ENCODE measurements at places on chromosomes 6 and 20. TPM values are rescaled to one million over a fixed set of nuclear protein-coding genes. Genes with fewer than 3 reads are reported as not detected.

DNA sequence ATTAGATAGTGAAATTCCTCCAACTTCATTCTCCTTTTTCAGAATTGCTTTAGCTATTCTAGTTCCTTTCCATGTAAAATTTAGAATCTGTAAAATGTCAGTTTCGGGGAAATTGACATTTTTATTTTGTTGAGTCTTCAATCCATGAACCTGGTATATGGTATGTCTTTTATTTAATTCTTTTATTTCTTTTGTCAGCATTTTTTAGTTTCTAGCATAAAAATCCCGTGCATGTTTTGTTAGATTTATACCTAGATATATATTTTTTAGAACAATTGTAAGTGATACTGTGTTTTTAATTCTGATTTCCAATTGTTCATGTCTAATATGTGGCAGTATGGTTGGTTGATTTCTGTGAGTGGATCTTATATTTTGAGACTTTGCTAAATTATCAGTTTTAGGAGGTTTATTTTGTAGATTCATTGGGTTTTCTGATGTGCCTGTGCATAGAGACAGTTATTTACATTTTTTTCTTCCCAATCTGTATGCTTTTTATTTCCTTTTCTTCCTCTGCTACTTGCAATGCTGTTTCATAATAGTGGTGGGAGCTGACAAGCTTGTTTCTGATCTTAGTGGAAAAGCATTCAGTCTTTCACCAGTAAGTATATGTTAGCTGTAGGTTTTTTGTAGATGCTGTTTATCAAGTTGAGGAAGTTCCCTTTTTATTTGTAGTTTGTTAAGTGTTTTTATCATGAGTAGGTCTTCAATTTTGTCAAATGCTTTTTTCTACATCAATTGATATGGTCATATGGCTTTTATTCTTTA, 13.7 kb downstream of the TAB2 start:
- DNase-seq, result no peak

DNA sequence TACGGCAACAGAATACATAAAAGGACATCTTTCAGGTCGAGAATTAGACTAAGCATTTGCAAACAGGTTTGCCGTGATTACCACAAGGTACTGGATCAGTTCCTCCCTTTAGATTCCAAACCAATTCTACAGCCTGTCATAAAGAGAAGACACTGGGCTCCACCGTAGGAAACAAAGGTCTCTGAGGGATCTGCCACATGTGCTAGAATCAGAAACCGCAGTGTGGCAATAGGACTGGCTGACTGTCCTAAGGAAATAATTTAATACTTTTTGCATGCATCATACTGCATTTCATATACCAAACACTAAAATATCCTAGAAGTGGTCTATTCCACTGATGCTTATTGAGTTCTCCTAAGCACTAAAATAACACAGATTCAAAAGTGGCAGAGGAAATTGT, 59.2 kb downstream of the POPDC3 start:
- DNase-seq, result no peak

DNA sequence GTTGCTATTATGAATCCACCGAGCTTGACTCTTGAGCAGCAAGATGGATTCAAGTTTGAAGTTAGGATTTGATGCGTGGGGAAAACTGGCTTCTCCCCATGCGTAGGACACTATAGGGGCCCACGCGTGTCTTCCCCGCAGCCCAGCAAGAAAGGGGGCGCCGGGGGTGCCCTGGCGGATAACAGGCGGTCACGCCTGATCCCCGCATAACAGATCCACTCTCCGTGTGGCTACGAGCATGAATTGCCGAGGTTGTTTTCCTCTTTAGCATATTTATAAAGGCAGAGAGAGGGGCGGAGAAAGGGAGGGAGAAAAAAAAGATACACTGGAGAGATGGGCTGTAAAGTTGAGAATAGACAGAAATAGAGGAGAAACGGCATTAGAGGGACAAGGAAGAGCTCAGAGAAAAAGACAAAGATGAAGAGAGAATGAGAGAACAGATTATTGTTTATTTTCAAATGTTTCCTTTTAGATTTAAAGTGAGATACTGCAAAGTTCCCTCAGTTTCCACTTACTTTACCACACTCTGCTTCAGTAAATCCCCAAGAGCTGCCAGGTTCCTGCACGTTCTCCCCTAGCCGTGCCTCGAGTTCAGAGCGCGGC, 32.0 kb downstream of the TFAP2A start:
- DNase-seq, result no peak

DNA sequence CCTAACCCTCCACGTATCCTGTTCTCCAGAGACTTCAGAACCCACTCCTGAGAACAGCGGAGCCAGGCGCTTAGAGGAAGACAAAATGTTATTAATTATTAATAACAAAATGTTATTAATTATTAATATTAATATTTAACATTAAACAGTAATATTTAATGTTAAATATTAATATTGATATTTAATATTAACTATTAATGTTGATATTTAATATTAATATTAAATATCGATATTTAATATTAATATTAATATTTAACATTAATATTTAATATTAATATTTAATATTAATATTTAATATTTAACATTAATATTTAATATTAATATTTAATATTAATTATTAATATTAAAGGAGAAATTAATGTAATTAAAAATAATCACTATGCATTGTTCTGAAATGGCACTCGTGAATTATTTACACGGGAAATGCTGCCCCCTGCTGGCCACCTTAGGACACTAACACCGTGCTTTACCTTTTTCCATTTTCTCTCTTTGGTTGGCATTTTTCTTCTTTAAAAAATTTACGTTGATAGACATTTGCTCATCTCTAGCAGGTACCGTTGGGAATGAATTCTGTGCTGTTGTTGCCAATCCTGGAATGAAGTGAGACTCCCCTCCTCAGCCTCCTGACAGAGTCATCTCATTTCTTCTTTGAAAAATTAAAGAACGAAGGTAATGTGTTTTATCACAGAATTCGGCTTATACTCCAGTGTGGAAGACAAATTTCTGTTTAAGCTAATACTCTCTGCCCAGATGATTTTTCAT, 7.5 kb upstream of the GGTLC1 start:
- peak; percentile 63 for DNase-seq

DNA sequence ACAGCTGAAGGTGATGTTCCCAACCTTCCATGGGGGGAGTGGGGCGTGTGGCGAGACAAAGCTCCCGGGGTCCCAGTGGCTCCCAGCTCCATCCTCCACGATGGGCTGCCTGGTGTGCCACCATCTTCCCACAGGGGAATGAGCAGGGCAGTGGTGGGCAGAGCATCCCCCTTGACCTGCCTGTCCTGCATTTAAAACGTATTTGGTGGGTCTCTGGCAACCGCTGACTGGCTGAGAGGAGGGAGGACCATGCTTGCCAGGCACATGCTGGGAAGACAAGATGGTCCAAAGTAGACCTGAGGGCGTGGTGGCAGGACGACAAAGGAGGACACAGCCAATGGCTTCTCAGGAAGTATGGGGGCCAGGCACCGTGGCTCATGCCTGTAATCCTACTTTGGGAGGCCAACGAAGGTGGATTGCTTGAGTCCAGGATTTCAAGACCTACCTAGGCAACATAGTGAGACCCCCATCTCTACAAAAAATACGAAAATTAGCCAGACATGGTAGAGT, 4.9 kb downstream of the TLDC2 start:
- DNase-seq, result no peak

The SLC35D3 gene
- not detected for total RNA-seq

DNA sequence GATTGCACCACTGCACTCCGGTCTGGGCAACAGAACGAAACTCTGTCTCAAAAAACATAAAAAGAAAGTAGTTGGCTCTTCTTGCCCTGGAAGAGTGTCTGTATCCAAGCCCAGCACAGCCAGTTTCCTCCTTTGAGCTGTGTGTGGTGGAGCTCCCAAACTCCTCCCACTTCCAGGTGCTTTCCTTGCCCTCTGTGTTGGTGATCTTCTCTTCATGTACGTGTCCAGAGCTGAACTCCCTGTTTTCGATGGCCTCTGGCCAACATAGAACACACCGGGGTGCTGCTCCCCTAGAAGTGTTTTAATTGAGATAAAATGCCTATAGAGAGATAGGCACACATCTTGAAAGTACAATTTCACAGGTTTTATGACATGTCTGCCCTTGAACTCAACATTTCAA, 16.7 kb upstream of the SGK2 start:
- no peak for DNase-seq

The CAP2 gene
- 21.3 TPM for total RNA-seq

The NKAIN4 gene
- total RNA-seq, result not detected

DNA sequence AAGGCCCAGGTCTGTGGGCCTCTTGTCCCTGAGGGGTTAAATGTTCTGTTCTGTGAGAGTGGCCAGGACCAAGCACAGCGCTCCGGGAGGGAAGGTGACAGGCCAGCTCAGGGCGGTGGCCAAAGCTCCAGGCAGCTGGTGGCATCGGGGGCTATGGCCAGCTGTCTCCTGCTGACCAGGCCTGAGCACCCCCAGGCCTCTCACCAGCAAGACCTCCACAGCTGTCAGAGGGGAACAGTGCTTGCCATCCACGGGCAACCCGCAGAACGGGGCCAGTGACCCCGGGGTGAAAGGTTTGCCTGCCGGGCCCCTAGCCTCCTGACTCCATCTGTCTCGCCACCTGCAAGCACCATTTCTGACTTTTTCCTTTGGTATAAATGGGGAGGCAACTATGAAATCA, 46.0 kb downstream of the EYA2 start:
- no peak for DNase-seq

DNA sequence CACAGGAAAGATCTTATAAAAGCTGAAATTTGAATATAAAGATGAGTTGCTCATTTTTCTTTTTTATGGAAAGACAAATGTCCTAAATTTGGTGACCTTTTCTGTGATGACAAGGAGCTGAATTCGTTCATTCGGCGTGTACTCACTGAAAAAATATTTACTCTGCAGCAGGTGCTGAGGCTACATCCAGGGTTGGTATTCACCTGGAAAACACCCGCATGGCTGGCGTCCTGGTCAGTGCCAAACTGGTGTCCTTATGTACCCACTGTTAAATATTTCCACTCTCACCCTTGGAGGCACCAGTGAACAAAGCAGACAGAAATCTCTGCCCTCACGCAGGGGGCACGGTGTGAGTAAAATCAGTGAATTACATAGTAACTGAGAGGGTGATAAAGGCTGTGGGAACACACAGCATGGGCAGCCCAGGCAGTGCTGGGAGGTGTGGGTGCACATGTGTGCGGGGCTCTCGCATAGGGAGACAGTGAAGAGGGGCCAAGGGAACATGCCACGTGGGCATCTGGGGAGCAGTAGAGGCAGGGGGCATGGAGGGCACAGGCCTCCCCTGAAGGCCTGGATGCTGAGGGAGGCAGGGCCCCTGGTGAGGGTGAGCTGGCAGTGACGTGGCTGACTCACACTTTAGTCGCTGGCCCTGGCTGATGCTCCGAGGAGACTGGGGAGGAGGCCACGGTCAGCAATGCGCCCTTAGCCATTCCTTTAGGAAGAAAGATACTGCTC, 89.7 kb downstream of the INSM1 start:
- no peak for DNase-seq

The VPS16 gene
- total RNA-seq, result 39.7 TPM

- peak; percentile 34 for DNase-seq
Measured at GRCh38 chr6:121222656-121223055, 111.6 kb downstream of the TBC1D32 start.

DNA sequence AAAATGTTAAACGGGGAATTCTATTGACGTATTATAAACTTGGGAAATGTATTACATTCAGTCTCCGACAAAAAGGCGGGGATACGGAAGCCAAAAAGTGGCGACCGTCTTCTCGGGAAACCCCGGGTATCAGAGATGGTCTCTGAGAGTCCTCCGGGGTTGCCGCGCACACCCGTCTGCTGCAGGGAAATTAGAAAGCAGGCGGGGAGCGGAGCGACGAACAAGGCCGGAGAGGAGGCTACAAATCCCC, 1.5 kb downstream of the SALL4 start:
- no peak for DNase-seq

DNA sequence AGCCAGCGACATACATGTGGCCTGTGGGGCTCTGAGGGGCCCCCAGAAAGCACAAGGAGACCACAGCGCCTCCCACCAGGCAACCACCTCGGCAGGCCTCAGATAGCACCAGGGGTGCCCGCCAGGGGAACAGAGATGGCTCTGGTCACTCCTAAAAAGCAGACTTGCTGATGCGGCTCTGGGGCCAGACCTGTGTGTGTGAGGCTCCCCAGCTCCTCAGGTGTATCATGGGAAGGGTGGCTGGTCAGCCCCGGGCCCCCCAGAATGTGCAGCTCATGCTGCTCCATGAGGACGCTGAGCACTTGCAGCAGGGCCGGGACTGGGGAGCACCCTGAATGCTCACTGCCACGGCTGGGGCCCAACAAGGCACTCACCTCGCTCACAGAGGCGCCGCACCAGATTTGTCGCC, 60.2 kb downstream of the PYGB start:
- DNase-seq, result no peak

The GABRR1 gene
- total RNA-seq, result not detected

The PPP1R3D gene
- 10.1 TPM for total RNA-seq

DNA sequence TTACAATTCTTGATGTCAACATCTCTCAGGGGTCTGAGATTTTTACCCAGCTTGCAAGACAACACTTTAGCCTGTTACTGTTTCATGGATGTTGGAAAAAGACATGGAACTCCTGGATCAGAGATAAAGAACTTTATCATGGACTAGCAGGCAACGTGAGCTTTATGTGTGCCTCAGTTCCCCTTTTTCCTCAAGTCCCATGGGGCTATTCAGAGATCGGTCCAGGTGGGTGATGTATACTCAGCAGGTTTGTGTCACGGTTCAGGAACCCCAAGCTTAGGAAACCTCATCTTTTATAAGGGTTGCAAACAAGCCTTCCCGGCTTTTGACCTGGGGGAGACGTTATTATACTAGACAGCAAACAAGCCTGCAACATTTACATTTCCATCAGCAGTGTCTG, 15.0 kb downstream of the AFG1L start:
- no peak for DNase-seq

The RBM24 gene
- 7.9 TPM for total RNA-seq

GRCh38 chr20:4099905-4100675, 84.7 kb upstream of the RNF24 start:
- no peak for DNase-seq

GRCh38 chr20:6974838-6975237, 207.4 kb downstream of the BMP2 start:
- DNase-seq, result no peak

DNA sequence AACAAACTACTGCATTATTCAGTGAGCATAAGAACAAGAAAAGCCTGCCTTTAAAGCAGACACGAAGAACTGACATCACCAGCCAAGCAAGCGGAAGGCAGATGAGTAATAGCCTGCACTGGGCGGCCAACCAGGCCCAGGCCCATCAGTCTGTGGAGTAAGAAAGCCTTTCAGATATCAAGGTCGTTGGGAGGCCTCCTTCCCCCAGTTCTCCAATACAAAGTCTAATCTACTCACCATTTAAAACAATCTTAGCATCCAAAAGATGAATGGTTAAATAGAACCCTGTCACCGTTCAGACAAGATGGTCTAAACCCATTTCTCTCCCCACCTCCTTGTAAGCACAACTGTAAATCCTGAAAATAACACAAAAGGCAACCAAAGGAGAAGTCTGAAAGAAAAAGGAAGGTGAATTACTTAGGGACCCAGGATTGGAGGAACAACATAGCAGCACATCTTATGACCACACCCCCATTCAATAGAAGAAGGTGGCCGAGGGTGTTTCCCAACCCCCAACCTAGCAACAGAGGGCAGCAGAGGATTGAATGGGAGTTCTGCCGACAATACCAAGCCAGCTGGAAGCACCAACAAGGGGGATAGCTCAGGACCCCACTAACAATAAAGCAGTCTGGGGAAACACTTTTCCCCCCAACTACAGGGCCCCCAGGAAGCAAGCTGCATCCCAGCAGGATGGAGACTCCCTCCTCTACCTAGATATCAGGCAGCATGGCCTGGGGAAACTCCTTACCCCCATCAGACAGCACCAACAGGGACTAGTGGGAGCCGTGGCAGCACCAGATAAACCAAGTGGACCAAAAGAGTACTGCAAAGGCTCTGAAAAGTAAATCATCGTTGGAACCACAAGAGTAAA, 67.9 kb downstream of the ZHX3 start:
- DNase-seq, result peak; percentile 62
